ENCODE measurements at places on chromosomes 3 and 15.

DNA sequence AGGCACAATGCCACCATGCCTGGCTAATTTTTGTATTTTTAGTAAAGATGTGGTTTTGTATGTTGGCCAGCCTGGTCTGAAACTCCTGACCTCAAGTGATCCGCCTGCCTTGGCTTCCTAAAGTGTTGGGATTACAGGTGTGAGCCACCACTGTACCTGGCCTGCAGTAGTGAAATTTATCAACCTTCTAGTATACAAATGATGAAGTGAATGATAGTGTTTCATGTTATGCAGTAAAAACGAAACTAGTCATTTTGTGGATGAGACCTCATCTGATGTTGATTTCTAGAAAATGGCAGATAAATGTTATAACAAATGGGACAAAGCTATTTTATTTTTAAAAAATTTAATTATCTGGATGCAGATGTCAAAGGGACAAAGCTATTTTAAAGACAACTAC, 32.9 kb downstream of the NXPE3 start:
- DNase-seq = no peak

- no peak for DNase-seq
These were observed 89.8 kb upstream of the RNF7 start for GRCh38 chr3:141648055-141648910.

DNA sequence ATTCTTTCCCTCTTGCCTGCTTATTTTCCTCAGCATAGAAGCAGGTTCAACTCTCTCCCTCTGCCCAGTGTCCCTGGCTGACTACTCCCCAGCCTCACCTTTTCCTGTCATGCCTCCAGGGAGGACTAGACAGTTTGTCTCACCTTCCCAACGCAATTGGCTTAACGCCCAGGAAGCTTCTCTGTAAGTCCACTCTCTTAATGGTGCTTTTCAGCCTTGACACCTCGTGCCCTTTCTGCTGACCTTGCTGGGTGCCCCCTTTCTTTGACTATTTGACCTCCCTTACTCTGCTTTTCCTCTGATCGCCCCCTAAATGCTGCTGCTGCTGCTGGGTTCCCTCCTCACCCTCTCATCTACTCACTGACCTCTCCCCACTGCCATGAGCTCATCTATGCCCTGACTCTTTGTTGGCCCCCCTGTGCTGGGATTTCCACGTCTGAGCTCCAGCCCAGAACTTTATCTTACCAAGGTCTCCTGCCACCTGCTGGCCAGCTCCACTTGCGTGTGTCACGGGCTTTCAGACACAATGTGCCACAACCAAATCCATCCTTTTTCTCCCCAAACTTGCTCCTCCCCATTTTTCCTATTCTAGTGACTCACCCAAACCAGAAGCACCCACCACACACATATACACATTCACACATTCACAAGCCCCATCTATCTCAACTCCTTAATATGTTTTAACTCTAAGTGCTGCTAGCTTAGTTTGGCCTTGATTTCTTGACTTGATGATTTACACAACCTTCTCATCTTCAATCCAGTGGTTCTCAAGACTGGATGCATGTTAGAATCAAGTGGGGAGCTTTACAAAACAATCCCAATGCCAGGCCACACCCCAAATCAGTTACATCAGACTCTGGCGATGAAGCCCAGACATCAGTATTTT, 16.6 kb downstream of the EPB42 start:
- DNase-seq = peak; percentile 66

- DNase-seq = no peak
These were observed 1331.8 kb upstream of the GBE1 start for GRCh38 chr3:83093222-83093572.

DNA sequence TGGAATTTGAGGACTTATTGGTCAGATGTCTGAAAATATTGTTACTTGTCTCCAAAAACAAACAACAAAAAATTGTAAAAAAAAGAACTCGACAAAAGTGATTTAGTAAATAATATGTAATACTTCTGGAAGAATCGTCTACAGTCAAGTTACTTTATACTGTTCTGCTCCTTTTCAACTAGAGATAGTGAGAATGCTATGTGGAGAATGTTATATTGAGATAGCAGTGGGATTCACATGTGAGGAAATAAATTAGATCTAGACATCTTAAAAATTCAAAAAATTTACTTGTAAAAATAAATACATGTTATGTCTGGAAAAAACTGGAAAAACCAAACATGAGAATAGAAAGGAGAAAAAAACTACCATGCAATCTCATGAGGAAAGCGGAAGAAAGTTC, 64.9 kb downstream of the SGO1 start:
- no peak for DNase-seq

DNA sequence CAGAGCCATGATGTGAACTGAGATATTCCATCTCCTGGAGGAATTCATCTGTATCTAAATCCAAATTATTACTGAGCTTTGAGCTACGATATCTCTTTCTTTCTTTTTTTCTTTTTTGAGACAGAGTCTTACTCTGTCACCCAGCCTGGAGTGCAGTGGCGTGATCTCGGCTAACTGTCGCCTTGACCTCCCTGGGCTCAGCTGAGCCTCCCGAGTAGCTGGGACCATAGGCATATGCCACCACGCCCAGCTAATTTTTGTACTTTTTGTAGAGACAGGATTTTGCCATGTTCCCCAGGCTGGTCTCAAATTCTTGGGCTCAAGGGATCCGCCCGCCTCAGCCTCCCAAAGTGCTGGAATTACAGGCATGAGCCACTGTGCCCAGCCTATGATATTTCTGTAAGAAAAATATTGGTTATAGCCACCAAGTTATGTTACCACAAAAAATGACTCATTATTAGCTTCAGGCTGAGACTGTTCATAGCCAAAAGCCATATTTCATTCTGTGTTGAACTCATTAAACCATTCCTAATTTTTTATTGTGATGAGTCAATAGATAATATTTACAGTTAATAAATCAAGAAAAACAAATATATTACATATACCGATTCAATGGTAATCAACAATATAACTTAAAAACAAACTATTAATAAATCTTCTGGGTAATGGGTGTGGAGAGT, 27.1 kb upstream of the SLC30A4 start:
- DNase-seq = no peak

DNA sequence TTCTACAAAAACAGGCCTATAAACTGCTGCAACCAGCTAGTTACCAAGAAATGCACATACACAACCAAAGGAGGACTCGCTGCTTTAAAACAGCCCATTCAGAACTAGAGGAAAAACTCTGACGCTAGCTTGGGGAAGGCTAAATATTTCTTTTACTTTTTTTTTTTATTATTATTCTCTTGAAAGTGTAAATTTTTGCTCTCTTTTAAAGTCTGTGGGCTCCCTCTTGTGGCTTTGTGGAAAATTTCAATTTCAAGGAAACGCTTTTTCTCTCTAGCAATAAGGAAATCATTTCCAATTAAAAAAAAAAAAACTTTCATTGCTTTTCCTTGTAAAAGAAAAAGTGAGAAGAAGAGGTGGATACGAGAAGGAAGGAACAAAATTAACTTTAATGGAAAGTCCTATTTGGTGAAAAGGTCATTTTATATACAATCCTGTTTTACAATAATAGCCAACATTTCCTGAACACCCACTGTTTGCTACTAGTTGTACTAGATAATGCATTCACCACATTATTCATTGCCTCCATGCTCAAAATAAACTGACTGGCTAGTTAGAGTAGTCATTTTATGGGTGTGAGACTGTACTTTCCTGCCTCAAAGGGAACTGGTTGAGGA, 51.2 kb upstream of the SAMMSON start:
- DNase-seq = peak; percentile 12

DNA sequence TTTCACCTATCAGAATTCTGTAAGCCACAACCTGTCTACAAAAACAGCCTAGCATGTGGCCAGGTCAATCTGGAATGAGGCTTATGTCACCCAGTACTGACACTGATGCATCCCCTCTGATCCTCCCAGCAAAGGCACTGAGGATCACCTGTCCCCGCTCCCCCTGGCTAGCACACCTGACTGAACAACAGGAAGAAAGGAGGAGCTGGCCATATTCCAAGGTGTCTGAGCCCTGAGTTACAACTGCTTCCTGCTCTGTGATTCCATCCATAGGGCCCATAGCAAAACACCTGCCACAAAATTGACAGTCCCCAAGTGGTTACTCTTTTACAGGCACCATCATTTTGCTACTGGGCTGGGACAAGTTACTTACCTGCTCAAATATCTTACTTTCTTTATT, 555.5 kb upstream of the CFAP20DC start:
- no peak for DNase-seq

- DNase-seq = no peak
These were observed 45.8 kb upstream of the ATP2B2 start for GRCh38 chr3:10551139-10551538.

- peak; percentile 57 for DNase-seq
These were observed 1.7 kb downstream of the LRRN1 start for GRCh38 chr3:3800685-3801493.

DNA sequence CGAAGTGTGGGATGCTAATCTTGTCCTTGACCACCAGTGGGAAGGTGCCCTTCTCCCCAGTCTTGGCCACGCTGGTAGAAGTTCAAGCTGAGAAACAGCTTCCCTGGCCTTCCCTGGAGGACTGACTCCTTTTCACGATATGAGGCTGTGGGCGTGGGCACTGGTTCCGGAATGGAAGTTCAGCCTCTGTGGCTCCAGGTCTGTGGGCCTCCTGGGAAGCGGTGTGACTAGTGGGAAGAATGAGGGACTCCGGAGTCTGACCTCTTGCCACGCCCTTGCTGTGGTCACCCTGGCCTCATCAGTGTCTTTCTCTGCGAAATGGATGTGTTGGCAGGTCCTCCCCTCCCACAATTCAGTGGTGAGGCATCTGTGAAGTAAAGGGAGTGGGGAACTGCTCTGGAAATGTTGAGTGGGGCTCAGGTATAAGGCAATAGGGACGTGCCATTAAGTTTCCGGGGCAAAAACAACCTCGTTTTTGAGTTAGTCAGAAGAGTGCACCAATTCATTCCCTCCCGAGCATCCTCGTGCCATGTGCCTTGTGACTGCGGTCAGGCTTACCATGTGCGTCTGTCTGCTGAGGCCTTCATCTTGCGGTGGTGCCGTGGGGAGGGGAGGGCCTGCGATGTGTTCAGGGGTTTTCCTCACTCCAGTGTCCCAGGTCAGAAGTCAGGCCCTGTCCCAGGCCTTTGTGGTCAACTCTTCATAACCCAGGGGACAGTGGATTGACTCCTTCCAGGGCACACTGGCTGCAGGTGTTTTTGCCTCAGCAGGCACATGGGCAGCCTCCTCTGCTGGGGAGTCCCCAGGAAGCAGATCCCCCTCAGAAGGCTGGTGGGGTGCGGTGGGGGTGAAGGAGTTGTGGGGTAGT, 11.8 kb upstream of the SEC13 start:
- no peak for DNase-seq

GRCh38 chr3:151322511-151322910, 5.9 kb upstream of the GPR87 start:
- no peak for DNase-seq

GRCh38 chr3:58041826-58042324, 33.7 kb downstream of the FLNB start:
- no peak for DNase-seq

DNA sequence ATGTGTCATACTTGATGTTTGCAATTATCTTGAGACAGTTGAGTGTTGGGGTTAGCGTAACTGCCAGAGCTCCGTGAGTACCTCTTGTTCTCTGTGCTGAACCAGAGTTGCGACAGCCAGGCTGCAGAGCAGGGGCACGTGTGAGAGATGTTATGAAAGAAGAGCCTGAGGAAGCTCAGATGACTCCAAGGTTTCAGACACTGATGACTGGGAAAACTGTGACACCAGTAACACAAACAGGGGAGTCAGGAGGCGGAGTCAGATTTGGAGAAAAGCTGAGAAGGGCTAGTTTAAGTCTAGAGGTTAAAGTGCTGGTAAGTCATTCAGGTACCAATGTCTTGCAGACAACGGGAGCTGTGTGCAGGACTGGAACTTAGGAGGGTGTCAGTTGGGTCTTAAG, 45.0 kb downstream of the BLM start:
- DNase-seq = no peak

GRCh38 chr3:18580268-18580667, 155.1 kb upstream of the SATB1 start:
- no peak for DNase-seq

DNA sequence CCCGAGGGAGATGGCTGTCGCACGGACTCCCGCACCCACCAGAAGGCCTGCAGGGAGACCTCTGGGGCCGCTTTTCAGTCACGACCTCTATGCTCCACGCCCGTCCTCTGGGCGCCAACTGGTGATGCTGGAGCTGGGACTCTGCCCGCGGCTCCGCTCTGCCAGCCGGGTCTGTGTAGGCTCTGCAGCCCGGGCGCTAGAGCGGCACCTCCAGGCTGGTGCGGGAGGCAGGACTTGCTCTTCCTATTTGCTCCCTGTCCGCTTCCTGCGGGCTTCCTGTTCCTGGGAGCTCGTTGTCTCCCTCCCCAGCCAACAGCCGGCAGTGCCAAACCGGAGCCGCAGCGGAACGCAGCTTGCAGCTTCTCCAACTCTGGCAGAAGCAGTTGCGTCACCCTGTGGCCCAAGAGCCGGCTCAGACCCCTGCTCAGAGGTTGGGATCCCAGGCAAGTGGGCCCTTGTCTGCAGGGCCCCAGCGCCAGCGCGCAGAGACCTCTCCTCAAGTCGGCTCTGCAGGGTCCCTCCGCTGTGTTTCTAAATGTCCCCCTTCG, 285.9 kb downstream of the XXYLT1 start:
- no peak for DNase-seq
